ENCODE measurements at places on chromosomes 2 and 18.

DNA sequence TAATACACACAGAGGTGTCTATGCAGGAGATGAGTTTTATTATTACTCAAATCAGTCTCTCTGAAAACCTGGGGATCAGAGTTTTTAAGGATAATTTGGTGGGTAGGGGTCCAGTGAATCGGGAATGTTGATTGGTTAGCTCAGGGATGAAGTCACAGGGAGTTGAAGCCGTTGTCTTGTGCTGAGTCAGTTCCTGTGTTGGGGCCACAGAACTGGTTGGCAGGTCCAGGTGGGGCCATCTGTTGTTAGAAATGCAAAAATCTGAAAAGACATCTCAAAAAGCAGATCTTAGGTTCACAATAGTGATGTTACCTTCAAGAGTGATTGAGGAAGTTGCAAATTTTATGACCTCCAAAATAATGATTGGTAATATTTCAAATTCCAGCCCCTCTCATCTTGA lies 86.9 kb downstream of the VSNL1 start:
- no peak for DNase-seq

- DNase-seq = no peak
Observed at GRCh38 chr2:210620456-210620855, 64.1 kb downstream of the CPS1 start.

- DNase-seq = no peak
Observed at GRCh38 chr2:203948733-203949132, 12.2 kb downstream of the ICOS start.

DNA sequence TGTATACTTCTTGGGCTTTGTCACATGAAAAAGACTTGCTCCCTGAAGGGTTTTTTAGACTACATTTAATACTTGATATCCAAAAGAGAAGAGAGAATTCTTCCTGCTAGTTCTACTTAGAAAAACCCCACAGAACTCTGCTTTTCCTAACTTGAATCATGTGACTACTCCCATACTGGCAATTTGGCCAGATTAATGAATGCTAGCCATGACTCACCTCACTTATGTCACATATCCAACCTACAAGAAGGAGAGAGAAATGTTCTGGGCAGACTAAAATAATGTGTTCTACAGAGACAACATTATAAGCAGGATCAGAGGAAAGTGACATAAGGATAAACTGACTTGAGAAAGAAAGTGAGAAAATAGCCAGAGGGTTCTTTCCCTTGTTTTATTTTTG lies 249.3 kb upstream of the GULP1 start:
- DNase-seq = no peak

DNA sequence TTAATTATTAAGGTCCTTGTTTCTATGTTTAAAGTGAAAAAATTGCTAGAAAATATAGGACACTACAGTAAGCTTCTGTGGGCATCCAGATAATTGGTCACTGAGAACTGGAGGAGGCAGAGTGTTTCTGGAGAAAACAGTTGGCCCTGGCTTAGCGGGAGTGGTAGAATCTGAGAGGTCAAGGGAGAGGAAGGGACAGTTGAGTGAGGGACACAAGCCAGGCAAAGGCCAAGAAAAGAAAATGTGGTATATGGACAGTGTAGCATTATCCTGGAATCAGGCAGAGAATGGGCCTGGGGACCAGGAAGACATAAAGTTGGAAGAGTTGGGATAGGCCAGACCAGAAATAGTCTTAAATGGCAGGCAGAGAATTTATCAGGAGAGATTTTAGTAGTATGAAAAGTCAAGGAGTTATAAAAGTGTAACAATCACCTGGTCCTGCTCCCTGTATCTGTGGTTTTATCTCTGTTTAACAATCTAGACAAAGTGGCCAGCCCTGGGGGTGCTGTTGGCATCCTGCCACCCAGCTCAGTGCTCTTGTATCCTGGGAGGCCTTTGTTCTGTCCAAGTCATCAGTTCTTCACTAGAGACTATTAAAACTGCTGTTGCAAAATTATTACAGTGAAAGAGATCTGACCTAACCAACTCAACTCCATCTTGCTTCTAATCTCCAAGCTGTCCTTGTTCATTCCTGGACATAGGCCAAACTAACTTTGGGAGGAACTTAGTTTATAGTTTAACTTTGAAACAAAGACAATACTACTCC lies 15.4 kb upstream of the MSGN1 start:
- no peak for DNase-seq

DNA sequence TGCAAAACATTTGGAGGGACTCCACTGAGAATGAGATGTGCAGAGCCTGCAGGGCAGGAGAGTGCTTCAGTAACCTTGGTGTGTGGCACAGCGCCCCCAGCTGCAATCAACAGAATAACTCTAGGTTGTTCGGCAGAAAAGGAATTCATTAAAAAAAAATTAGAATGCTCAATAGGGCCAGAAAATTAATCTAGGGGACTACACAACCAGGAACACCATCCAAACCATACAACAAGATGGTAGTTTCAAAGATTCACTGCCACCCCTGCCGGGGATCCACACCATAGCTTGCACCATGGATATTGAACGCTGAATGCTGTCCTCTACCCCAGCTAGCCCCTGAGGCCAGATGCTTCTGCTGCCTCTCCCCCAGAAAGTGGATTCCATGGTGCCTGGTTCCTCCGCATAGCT lies 50.1 kb downstream of the THUMPD2 start:
- no peak for DNase-seq

- no peak for DNase-seq
Observed at GRCh38 chr2:95031726-95032116, 6.2 kb downstream of the MAL start.

- no peak for DNase-seq
Observed at GRCh38 chr2:197296835-197297234, 13.7 kb downstream of the ANKRD44 start.

GRCh38 chr2:181348107-181348837 lies 108.9 kb upstream of the ITGA4 start:
- no peak for DNase-seq

DNA sequence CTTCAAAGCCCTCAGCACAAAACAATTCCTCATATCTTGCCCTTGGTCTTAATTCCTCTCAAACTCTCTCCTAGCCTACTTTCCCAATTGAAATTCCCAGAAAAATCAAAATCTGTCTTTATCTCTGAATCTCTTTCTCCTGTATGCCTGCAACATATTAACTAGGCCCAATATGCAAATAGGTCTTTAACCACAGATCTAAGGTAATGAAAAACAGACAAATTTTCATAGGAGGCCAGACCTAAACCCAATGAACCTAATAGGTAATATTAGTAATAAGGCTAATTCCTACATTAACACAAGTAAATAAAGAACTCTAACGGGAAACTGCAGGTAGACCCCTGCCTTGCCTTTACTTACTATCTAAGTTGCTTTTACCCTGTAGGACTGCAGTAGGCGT lies 41.4 kb downstream of the WDR33 start:
- DNase-seq = no peak

DNA sequence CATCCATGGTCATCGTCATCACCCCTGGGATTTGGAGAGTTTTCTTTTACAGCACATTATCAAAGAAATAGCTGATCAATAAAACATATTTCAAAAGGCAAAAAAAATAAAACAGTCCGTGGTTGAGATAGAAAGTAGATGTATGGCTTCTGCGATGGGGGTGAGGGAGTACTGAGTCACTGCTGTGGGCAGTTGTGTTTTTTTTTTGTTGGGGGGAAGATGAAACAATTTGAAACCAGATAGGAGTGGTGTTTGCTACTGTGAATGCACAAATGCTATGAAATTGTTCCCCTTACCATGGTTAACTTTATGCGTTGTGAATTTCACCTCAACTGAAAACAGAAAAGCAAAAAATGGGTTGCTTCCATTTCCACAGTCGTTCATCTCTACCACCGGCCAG lies 11.9 kb upstream of the SALL3 start:
- no peak for DNase-seq

GRCh38 chr18:57422313-57422872 lies 12.8 kb upstream of the ONECUT2 start:
- DNase-seq = no peak

- no peak for DNase-seq
Observed at GRCh38 chr18:53018791-53019190, 678.8 kb downstream of the DCC start.

DNA sequence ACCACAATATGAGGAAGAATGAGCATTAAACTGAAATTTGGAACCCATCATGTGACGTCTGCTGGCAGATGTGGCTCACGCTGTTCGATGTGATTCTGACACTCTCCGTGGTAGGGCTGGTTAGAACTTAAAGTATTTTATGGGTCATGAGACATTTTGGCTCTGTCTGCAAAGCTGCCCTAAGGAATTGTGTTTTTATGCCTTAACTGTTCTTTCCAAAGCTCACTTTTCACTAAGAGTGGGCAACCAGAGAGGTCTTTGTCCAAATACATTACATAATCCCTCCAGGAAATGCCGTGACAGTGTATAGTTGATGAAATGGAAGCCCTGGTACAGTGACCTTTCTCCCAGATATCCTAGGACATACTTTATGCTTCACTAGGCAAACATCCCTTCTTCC lies 119.1 kb downstream of the AQP4 start:
- DNase-seq = no peak

GRCh38 chr2:155377266-155377680 lies 678.8 kb downstream of the KCNJ3 start:
- no peak for DNase-seq

GRCh38 chr2:96241900-96242611 lies 23.7 kb downstream of the TMEM127 start:
- DNase-seq = peak; percentile 6

DNA sequence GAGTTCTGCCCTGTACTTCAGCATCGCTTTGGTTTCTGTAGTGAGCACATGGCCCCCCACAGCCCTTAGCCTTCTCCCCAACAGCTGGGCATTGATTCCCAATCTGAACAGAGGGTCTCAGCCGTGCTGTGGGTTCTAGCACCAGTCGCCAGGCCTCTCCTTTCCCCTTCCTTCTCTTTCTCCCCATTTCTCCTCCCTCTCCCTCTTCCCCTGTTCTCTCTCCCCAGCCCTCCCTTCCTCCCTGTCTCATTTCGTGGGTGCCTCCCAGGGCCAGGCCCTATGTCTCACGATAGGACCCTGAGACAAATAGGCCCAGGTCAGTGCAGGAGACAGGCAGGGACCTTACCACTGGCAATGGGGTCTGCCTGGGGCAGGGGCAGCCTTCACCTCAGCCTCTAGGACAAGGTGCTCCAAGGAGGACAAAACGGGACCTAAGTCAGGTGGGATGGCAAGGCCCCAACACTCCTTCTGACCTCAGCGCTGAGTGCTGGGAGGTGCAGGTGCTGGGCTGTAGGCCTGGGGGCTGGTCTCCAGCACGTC lies 143.4 kb upstream of the GPC1 start:
- DNase-seq = no peak

DNA sequence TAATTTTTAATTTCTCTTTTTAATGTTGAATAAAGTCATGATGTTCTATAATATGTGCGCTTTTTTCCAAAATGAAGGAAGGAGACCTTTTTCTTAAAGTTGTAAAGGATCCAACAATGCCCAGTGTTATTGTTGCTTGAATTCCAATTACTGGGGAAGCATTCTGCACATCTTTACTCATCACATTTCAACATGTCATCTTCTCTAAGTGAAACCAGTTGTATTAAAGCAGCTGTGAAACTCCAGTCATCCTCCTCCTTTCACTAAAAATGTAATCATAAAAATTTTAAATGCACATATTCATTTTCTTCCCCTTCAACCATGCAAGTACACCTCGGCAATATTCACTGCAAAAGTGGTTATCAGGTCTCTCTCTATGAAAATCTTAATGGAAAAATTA lies 722.7 kb downstream of the TSN start:
- no peak for DNase-seq

DNA sequence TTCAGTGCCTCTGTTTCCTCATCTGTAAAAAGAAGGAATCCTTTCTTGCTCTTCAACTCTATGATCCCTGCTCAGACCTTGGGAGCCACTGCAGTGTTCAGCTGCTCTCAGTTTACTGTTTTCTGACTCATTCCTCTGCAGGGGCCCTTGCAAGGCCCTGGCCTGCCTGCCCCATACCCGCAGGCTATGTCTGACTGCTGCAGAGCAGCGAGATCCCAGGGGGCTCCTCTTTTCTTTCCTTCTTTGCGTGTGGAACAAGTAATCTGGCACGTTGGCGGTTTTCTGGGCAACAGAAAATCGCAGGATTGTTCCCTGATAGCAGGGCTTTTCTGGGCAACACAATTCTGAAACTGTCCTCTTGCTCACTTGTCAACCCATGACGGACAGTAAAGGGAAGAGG lies 376.0 kb downstream of the DCC start:
- DNase-seq = no peak

GRCh38 chr2:117815946-117816345 lies 1.5 kb downstream of the DDX18 start:
- no peak for DNase-seq

DNA sequence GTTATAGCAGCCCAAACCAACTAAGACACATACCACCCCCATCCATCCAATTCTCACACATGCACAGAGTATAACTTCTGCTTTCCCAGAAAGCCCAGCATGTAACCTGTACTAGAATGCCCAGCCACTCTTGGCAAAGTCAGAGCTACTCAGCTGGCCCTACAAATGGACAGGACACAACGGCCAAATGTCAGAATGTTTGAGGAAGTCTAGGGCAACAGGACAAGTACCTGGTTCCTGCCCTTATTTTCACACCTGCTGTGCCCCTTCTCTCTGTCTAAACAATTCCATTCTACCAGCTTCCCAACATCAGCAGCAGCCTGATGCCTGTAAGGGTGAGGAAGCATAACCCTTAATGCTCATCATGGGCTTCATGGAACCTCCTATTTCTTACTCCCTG lies 15.1 kb upstream of the BZW1 start:
- DNase-seq = no peak

GRCh38 chr18:23570912-23571504 lies 15.3 kb downstream of the NPC1 start:
- no peak for DNase-seq

DNA sequence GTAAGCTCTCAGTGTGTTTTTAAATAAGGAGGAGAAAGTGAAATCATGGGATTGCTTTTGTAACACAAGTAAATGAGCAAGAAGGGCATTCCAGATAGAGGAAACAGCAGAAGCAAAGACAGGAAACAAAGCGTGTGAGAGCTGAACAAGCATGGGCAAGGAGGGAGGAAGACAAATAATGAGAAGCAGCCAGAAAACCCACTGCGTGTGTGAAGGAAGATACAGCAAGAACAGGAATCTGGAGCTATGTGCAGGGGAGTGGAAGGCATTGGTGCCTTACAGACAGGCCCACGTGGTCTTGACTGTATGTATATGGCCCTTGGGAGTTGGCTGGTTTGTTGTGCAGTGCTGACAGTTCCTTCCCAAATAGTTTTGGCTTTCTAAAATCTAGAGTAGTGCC lies 88.6 kb downstream of the AAK1 start:
- DNase-seq = no peak

GRCh38 chr2:17483496-17483895 lies 34.7 kb downstream of the RAD51AP2 start:
- no peak for DNase-seq

DNA sequence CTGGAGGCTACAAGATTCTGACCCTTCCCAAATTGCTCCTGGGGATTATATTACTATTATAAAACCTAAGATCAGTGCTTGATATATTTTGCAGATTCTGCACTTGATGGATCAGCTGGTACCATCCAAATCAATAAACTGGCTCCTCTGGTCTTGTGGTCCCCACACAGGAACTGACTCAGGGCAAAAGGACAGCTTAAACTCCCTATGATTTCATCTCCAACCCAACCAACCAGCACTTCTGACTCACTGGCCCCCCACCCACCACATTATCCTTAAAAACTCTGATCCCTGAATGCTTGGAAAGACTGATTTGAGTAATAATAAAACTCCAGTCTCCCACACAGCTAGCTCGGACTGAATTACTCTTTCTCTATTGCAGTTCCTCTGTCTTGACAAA lies 82.1 kb downstream of the TMEM163 start:
- no peak for DNase-seq

Data from activated naive CD4-positive, alpha-beta T cell (primary cell).